Activated CD8-positive, alpha-beta T cell treated with anti-CD3 and anti-CD28 coated beads, Interleukin-2, amount 10 ng/mL, durations not matched to agents 7 days and 5 days (primary cell): ENCODE measurements at places on chromosomes 5 and 9. TPM values are rescaled to one million over a fixed set of nuclear protein-coding genes. Genes with fewer than 3 reads are reported as not detected.

DNA sequence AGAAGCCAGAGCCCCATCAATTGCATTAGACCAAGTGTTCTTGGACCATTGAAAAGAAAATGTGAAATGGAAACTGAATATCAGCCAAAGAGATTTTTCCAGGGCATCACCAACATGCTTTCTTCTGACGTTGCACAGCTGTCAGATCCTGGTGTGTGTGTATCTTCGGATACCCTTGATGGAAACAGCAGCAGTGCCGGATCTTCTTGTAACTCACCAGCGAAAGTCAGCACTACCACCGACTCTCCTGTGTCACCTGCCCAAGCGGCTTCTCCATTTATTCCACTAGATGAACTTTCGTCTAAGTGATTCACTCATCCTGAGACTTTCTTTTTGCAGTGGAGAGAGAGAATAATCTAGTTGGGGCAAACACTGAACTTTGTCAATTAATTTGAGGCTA, 75.7 kb downstream of the PIP5K1B start:
- no peaks in the 10 kb centered on the region for H3K36me3 ChIP-seq
- H3K27me3 ChIP-seq = peaks cover 5% of the 10 kb centered on the region
- H3K4me3 ChIP-seq = no peak overlapping the region
- DNase-seq = no peak

DNA sequence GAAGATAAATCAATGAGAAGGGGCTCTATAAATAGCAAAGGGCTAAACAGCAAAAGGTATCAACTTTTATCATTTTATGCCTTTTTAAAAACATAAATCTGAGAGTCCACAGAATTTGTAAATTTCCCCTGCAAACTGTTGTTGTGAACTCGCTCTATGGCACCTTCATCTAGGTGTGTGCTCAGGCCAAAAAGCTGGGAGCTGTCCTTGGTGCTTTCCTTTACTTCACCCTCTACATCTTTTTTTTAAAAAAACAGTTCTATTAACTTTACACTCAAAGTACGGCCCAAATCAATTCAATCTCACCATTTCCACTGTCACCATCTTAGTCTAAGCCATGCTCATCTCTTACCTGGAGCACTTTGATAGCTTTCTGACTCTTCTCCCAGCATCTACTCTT, 108.2 kb upstream of the GPR151 start:
- DNase-seq = no peak
- no peak overlapping the region for H3K4me3 ChIP-seq
- H3K4me1 ChIP-seq = no peaks in the 10 kb centered on the region
- H3K27me3 ChIP-seq = peaks cover 2% of the 10 kb centered on the region
- H3K27ac ChIP-seq = no peak overlapping the region

- H3K4me1 ChIP-seq = no peaks in the 10 kb centered on the region
- H3K4me3 ChIP-seq = no peak overlapping the region
Observed at GRCh38 chr5:82807021-82807420, 270.2 kb downstream of the TMEM167A start.

- H3K36me3 ChIP-seq = peaks cover 2% of the 10 kb centered on the region
- no peak for DNase-seq
- peaks cover 69% of the 10 kb centered on the region for H3K4me1 ChIP-seq
- H3K27me3 ChIP-seq = no peaks in the 10 kb centered on the region
- H3K27ac ChIP-seq = no peak overlapping the region
- no peak overlapping the region for H3K4me3 ChIP-seq
Observed at GRCh38 chr9:70408393-70409040, 5.9 kb downstream of the KLF9 start.

- H3K4me3 ChIP-seq = no peak overlapping the region
- no peaks in the 10 kb centered on the region for H3K27me3 ChIP-seq
- no peak overlapping the region for H3K27ac ChIP-seq
- H3K4me1 ChIP-seq = peaks cover 6% of the 10 kb centered on the region
- DNase-seq = no peak
Observed at GRCh38 chr5:173919443-173919842, 31.3 kb downstream of the CPEB4 start.

DNA sequence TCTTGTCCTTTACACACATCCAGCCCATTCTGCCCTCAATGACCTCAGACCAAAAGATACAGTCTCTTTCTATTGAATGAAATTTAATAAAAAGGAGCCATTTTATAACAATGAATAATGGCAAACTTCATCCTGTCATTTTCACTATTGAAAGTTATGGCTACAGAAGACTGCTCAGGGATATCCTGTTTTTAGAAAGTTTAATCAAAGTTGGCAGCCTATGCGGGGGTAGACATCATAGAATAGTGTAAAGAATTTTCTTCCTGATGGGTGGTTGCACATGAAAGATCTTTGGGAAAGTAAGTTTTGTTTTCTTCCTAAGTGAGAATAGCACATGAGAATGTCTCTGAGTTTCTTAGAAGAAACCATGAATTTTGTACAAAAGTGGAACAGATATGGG, 670.4 kb upstream of the CDH6 start:
- no peaks in the 10 kb centered on the region for H3K27me3 ChIP-seq
- no peaks in the 10 kb centered on the region for H3K36me3 ChIP-seq
- H3K4me3 ChIP-seq = no peak overlapping the region

DNA sequence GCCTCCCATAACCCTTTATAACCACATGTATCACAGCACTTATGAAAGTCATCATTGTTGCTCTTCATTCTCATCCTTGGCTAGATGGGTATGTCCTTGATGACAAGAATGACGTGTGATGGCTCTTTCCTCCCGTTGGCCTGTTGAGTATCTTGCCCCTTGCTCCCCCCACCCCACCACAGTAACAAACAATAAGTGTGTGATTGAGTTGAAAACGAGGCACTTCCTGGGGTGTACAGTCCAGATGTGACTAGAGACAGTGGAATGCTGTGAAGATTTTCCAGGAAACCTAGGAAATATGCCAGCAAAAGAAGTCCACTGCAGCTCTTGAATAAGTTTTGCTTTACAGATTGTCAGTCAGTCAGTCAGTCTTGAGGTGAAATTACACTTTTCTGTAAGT, 262.5 kb downstream of the ELAVL2 start:
- H3K27me3 ChIP-seq = no peaks in the 10 kb centered on the region
- no peak overlapping the region for H3K4me3 ChIP-seq
- H3K36me3 ChIP-seq = no peaks in the 10 kb centered on the region

DNA sequence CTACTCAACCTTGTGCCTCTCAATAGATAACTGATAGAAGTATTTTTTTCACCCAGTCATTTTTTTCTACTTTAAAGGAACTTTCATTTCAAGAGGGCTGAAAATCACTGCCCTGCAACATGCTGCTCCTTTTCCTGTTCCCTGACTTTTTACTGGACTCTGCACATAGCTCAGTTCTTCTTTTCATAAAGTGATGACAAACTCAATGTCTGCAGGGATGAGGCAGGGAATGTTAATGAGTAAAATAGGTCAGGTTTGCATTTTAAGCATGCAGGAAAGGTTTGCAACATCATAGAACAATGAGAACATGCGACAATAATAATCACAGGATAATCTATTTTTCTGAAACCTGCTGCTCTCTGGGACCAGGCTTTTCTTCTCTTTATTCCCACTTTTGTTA, 172.2 kb upstream of the SGCD start:
- H3K27me3 ChIP-seq = no peaks in the 10 kb centered on the region
- no peak overlapping the region for H3K4me3 ChIP-seq
- H3K36me3 ChIP-seq = no peaks in the 10 kb centered on the region
- no peaks in the 10 kb centered on the region for H3K4me1 ChIP-seq

The SPZ1 gene
- total RNA-seq = not detected

The HTR1A gene
- not detected for total RNA-seq

The FBP2 gene
- not detected for total RNA-seq

The OLFM1 gene
- not detected for total RNA-seq

The PIK3R1 gene
- total RNA-seq = 61.1 TPM
